ENCODE measurements at places on chromosomes 7 and 10.

DNA sequence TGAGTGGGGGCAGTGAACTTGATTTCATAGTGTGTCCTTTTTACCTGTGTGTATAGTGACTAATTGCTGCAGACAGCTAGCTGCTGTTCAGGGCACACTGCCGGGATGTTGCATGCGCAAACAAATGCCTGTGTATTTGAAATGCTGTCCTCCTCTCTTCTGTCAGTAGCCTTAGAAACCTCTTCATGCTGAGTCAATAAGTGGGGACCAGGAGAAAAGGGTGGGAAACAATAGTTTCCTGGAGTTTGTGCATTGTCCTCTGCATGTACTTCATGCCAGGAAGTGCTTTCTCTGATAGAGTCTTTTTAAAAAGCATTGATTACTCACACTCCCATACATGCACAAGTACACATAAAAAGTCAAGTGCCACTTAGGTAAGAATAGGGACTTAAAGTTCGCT lies 1183.7 kb upstream of the CELF2 start:
- no peak for DNase-seq

DNA sequence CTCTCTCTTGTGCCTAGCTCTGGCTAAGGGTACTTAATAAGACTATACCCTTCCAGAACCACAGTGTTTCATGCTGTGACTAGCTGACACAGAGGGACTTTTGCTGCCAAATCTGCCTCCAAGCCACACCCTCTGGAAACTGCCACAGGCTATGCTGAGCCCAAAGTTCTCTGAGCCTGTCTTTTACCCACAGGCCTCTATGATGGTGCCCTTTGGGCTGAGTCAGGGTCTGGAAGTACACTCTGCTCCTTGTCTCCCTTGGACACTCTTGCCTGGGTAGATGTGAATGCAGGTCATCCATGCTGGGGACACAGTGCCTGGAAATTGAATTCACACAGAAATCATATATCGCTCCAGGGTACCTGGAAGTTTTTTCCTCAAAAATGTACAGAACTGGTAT lies 22.6 kb downstream of the DYDC1 start:
- DNase-seq, result no peak

DNA sequence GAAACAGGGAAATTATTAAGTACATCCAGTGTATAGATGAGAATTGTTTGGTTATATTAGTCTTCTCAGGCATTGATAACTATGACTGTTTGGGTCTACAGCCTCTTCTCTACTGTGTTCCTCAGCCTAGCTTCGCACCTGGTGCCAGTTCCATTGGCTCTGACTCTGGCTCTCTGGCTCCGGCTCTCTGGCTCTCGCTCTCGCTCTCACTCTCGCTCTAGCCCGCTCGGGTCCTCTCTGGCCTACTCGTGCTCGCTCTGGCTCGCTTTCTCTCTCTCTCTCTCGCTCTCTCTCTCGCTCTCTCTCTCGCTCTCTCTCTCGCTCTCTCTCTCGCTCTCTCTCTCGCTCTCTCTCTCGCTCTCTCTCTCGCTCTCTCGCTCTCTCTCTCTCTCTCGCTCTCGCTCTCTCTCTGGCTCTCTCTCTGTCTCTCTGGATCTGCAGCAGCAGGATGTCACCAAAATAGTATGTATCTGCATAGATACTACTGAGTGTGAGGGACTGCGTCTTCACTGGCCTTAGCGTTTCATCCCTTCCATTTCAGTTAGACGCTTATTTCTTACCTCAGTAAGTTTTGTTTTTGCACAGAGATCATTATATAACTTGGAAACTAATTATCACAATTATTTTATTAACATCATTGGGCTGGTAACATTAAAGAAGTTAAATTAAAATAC lies 6.5 kb upstream of the SSBP1 start:
- no peak for DNase-seq

DNA sequence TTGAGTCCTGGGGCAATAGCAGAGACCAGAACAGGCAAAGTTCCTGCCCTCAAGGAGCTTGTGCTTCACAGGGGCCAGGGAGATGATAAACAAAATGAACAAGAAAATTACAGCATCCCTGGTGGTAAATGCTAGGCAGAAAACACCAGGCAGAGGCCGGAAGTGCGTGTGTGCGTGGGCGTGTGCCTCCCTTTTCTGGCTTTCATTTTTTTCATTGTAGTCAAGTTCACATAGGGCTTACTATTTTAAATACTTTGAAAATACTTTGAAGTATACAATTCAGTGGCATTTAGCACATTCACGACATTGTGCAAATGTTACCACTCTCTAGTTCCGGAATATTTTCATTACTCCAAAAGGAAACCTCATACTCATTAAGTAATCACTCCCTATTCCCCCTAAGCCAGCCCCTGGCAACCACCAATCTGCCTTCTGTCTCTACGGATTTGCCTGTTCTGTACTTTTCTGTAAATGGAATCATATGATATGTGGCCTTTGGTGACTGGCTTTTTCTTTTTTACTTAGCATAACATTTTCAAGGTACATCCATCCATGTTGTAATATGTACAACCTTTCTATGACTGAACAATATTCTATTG lies 88.1 kb upstream of the PDCD4 start:
- no peak for DNase-seq

- DNase-seq, result no peak
Measured at GRCh38 chr7:133828906-133829305, 298.2 kb upstream of the LRGUK start.

DNA sequence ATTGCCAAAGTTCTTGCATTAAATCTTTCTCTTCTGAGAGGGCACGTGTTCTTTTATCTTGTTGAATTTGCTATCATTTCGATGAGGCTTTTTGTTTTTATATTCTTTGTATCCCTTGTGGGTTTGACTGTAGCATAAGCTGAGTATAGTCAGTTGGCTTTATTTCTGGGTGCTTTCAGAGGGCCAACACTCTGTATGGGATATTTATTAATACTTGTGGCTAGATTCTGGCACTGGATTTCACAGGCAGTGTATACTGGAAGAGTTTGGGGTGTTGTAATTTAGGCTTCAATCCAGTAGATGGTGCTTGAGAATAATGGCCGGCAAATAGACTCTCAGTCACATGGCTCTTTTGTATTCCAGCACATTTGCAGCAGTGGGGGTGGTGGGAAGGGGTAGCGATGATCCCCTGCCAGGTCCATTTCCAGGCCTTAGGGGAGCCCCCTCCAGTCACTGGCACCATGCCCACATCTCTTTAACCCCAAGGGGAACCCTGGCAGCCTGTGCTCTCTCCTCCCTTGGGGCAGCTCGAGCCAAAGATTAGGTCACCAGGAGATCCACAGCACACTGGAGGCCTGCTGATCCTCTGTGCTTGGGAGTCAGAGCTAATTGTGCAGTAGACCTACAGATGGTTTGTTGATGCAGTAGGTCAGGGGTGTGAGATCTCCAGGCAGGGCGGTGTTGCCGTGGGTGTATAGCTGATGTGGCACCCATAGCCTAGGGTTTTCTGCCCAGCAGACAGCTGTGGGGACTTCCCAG lies 81.8 kb downstream of the PTPN20 start:
- no peak for DNase-seq

- peak; percentile 52 for DNase-seq
Measured at GRCh38 chr10:48551861-48552591, 52.8 kb downstream of the ARHGAP22 start.

DNA sequence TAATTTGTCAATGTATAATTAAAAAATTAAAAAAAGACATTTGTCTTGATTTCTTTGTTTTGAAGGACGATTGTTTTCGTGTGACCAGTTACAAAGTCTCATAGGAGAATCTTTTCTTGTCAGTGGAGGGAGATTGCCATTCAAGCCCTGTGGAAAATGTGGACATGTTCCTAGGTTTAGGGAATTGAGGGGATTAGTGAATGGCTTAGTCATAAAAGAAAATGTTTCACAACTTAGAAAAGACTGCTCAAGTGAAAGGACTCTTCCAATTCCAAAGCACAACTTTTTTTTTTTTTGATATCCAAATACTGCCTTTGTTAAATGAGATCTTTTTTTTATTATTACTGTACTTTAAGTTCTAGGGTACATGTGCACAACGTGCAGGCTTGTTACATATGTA lies 140.7 kb upstream of the HABP2 start:
- DNase-seq, result no peak

DNA sequence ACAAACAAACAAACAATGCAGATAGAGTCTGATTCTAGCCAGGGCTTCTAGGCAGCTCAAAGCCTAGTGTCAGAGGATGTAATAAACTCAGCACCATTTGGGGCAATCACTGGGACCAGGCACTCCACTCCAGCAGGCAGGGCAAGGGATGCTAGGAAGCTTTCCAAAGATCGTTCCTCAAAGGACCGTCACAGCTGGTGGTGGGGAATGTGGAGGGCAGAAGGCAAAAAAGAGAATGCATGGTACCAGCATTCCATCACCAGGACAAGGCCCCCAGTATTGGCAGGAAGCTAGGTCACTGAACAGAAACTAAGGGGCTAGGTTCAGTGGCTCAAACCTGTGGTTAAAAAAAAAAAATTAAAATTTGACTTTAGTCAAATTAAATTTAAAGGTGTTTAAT lies 94.2 kb downstream of the CUL2 start:
- no peak for DNase-seq

DNA sequence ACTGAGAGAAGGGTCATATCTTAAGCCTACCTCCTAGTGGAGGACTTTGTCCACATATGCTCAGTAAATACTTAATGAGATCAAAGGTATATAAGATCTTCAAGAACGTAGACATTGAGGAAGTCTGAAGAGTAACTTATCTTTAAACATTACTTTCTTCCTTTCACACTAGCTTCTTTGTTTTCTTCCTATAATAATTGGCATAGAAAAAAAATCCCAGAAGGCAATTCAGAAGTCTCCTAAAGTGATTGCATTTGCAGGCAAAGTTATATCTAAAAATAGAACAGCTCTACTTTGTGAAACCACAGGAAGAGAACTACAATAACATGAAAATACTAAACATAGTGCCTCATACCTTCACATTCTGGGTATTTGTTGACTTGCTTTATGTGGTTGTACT lies 150.4 kb downstream of the PPP1R3A start:
- DNase-seq, result no peak

GRCh38 chr10:29345144-29345909 lies 56.5 kb downstream of the LYZL1 start:
- no peak for DNase-seq

GRCh38 chr10:30847642-30848041 lies 184.0 kb downstream of the ZNF438 start:
- no peak for DNase-seq

DNA sequence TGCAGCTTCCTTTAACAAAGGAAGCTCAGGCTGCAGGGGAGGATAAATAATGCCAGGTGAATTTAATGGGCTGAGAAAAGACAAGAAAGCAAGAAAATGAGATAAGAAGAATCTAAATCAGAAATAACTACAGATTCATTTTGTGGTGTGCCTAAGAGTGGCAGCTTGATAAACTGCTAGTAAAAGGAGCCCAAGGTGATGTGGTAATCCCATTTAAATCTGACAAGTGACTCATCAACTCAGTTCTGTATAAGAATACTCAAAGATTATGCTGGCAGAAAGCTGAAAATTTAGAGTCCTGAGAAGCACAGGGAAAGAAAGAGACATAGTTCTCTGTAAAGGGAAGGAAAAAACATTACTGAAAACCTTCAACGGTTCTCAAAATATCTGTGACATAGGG lies 109.4 kb upstream of the PDE1C start:
- no peak for DNase-seq

DNA sequence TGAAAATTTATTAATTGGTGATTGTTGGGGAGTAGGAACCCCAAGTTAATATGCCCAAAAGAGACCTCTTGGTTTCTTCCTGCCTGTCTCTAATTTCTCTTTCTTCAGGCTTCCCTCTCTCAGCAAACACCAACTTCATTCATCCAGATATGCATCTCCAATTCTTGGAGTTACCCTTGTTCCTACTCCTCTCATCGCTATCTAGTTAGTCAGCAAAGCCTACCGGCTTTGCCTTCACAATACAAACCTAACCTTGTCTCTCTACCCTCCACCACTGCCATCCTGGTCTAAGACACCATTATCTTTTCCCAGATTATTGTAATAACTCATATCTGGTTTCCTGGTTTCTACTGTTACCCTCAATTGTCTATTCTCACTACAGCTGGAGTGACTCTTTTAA lies 47.9 kb downstream of the MRPL32 start:
- DNase-seq, result no peak

- DNase-seq, result no peak
Measured at GRCh38 chr7:116740755-116741462, 68.9 kb downstream of the MET start.

DNA sequence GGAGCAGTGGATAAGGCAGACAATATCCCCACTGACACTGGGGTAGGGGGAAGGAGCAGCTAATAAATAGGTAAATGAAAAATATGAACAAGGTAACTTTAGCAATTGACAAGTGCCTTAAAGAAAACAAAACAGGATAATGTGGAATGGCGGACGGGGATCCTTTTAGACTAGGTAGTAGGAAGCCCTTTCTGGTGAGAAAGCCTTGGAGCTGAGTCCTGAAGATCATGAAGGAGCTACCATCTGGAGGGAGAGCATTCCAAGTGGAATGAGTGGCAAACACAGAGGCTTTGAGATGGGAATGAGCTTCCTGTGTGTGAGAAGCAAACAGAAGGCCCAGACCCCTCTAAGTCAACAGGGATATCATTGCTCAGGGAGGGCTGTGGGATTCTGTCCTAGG lies 16.0 kb upstream of the ATXN7L1 start:
- no peak for DNase-seq

DNA sequence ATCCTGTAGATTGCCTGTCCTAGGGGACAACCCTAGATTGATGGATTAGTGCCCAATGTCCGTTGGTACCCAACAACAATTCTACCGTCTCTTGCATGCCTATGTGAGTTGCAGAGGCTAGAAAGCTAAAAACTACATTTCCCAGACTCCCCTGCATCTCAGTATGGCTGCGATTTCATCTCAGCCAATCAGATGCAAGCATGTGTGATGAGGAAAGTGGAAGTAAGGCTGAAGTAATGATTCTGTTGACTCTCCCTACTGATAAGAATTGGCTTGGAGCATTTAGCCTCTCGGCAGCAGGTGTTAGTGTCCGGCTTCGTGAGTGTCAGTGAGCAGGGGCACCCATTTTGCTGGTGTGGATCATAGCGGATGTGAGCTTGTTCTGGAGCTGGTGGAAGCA lies 171.9 kb downstream of the FGFR2 start:
- DNase-seq, result no peak

DNA sequence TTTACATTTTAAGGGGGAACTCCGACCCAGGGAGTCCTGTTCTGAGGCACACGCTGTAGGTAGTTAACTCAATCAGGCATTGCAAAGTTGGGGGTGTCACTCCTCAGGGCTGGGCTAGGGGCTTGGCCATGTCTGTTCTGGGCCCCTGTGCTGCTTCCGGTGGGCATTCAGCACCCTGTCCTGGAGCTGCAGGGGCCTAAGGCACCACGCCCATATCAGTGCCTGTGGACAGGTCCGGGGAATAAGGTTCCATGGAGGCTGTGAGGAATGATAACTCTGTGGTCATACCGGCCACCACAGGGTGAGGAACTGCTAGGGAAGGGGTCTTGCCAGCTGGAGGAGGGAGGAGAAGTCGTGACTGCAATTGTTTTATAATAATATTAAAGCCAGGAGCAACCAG lies 539.1 kb upstream of the FOXK1 start:
- DNase-seq, result no peak

DNA sequence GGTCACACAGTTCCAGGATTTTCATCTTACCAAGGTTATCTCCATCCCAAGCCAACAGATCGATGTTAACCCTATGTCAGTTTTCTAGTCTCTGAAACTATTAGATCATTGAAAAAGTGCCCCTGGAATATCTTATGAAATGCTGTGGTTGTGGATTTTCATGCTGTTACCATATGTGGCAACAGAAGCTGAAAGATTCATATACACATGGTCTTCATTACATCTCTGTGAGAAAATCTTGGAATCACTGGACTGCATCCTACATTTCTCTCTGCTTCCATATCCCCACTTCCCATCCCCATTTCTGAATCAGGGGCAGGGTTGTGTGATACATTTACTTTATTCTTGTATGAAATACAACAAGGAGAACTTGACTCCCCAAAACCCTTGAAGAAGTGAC lies 146.1 kb downstream of the SLC16A9 start:
- no peak for DNase-seq

Data from DND-41 (cell line).